ENCODE measurements at places on chromosomes 7 and 10.

DNA sequence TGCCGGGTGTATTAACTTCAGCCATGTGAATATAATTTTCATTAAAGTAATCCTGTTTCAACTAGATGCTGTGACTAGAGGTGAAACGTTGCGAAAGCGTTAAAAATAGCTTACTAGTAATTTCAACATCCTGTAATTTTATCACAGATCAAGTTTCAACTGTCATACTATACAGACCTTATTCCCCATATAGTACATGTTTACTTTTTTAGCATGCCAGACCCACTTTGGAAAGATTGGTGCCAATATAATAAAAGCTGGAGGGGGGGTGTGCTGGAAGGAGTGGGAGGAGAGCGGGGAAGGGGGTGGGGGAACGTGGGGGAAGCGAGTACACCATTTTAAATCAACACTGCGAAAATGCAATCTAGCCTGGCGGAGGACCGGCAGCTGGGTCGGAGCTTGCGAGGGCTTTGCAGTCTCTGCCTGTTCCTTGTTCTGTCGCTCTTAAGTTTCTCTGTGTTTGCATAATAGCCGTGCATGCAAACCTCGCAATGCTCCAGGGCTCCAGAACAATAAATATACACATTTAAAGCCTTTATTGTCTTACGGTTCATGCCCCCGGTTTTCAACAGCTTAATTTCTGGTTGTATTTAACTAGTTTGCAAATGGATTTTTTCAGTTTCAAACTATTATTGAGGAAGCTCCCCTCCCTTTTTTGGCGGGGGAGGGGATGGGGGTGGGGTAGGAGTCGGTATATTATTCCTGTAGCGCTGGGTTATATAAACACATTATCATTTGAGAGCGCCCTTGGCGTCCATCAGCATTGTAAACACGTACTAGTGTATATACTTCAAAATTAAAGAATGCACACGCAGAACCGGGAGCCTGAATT lies 1.3 kb upstream of the ARID5B start:
- DNase-seq, result peak; percentile 68

DNA sequence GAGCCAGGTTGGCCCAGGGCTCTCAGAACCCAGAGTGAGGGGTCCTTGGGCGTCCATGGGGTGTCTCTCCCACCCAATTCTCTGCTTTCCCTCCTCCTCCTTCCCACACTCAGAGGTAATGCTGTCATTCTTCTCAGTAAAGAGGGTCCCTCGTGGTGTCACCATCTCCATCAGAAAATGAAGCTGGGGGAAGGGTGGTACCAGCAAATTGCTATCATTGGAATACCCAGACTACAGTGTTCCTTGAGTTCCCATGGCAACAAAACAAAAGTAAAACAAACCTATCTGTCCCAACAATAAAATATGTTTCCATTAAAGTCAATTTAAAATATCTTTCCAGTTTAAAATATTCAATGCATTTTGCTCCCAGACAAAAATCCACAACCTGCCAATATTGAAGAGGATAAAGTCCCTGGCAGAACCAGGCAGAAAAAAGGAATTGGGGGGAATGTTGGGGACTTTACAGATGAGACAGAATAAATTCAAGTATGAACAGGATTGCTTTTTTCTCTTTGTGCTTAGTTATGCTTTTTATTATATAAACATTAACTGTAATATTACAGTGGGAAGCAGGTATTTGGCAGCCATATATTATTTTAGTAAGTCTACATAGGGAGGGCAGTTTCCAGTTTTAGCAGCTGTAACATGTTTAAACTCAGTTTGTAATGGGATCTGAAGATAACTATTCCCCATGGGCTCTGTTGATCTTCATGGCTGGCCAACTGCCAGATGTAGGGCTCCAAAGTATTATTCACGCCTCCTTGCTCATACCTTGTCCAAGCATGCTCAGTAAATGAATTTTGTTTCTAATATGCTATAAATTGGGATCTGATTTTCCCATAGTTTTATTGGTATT lies 182.1 kb downstream of the ARID5B start:
- DNase-seq, result peak; percentile 34

- DNase-seq, result no peak
Measured at GRCh38 chr10:14478604-14479003, 147.9 kb upstream of the FRMD4A start.

GRCh38 chr7:149741629-149742028 lies 31.8 kb downstream of the ZNF467 start:
- peak; percentile 49 for DNase-seq

GRCh38 chr10:93553482-93554315 lies 12.8 kb upstream of the FFAR4 start:
- no peak for DNase-seq

GRCh38 chr7:125561006-125561405 lies 631.4 kb upstream of the POT1 start:
- DNase-seq, result no peak

DNA sequence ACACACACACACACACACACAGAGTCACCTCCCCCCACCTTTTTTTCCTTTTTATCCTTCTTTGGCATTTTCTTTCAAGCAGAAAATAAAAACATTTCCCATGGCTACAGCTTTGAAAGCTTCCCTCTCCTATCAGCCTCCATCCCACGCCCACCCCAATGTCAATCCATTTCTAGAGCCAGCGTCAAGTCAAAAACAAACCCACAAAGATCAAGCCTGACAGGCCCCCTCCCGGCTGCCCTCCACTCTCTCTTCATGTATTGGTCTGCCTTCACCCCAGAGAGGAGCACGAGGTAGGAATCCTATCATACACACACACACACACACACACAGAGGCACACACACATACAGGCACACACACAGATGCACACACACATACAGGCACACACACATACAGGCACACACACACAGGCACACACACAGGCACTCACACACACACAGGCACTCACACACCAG lies 8.0 kb upstream of the TNRC18 start:
- no peak for DNase-seq

- DNase-seq, result no peak
Measured at GRCh38 chr7:106071356-106071998, 40.6 kb downstream of the SYPL1 start.

DNA sequence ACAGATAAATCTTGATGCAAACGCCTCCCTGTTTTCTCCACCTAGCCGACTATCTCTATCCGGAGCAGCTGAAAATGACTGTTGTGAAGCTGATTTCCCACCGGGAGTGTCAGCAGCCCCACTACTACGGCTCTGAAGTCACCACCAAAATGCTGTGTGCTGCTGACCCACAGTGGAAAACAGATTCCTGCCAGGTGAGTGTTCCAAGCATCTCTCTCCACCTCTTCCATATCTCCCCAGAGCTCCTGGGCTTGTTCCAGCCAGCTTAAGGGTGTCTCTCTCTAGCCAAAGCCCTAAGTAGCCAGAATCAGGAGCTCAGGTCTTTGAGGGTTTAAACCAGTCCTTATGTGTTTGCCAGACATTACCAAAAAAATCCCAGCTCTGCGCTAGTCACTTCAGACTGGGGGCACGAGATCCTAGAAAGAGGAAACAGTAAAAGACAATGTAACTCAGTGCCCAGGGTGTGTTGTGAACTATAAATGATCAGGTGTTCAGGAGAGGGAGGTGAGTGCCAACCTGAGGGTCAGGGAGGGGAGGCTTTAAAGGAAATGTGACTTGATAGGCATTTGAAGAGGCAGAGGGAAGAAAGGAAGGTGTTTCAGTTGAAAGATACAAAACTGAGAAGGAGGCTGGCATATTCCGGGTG lies 4.4 kb downstream of the PLAU start:
- no peak for DNase-seq

All from NCI-H2227 treated with DMSO at 0.1 percent for 48 hours (cell line).